ENCODE measurements at places on chromosomes 5 and 9. TPM values are rescaled to one million over a fixed set of nuclear protein-coding genes. Genes with fewer than 3 reads are reported as not detected.

- no peak overlapping the region for H3K4me3 ChIP-seq
- H3K27ac ChIP-seq = no peak overlapping the region
- no peaks in the 10 kb centered on the region for H3K36me3 ChIP-seq
- H3K4me1 ChIP-seq = no peaks in the 10 kb centered on the region
- H3K27me3 ChIP-seq = no peaks in the 10 kb centered on the region
Observed at GRCh38 chr5:68730220-68730978, 363.4 kb upstream of the SLC30A5 start.

DNA sequence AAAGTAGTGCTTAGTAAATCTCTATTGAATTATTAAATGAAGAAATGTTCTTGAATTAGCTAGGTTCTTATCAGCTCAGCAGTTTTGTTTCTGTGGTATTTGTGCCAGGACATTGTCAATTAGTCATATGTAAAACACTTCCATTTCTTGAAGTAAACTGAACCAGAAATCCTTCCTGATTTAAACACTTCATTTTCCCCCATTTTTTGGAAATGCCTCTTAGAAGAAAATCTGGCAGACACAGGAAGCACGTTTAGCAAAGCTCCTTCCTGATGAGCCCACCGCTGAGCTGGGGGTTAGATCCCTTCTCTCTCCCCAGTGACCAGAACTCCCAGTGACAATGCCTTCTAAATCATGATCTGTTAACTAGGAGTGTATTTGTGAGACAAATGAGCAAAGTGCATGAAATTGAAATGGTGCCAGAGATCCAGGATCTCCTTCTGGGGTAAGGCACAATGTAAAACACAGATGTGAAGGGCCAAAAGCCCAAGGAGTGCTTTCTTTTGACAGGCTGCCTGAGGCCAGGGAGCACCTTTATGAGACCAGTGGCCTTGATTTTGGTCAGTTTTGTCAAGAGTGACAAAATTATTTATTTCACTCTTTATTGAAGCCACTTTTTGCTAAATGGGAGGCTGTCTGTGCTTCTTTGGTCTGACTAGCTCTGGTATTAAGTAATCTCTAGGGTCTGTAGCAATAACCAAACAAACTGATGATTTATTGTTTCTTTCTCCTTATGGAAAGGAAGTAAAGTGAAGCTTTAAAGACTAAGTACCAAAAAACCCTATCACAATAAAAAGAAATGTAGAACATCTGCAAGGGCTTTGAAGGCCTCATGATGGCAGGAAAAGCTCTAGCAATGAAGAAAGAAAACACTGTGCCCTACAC lies 25.5 kb upstream of the RUSC2 start:
- no peak for DNase-seq
- H3K27ac ChIP-seq = no peak overlapping the region
- H3K4me3 ChIP-seq = no peak overlapping the region
- H3K36me3 ChIP-seq = no peaks in the 10 kb centered on the region
- H3K4me1 ChIP-seq = no peaks in the 10 kb centered on the region

- no peaks in the 10 kb centered on the region for H3K4me1 ChIP-seq
- no peak overlapping the region for H3K27ac ChIP-seq
- H3K36me3 ChIP-seq = no peaks in the 10 kb centered on the region
- no peak overlapping the region for H3K4me3 ChIP-seq
Observed at GRCh38 chr5:166883016-166883415, 1408.4 kb upstream of the WWC1 start.

GRCh38 chr5:13249854-13250253 lies 694.6 kb downstream of the DNAH5 start:
- no peak for DNase-seq
- H3K4me1 ChIP-seq = no peaks in the 10 kb centered on the region
- H3K27me3 ChIP-seq = no peaks in the 10 kb centered on the region
- no peak overlapping the region for H3K27ac ChIP-seq
- H3K36me3 ChIP-seq = no peaks in the 10 kb centered on the region
- no peak overlapping the region for H3K4me3 ChIP-seq

DNA sequence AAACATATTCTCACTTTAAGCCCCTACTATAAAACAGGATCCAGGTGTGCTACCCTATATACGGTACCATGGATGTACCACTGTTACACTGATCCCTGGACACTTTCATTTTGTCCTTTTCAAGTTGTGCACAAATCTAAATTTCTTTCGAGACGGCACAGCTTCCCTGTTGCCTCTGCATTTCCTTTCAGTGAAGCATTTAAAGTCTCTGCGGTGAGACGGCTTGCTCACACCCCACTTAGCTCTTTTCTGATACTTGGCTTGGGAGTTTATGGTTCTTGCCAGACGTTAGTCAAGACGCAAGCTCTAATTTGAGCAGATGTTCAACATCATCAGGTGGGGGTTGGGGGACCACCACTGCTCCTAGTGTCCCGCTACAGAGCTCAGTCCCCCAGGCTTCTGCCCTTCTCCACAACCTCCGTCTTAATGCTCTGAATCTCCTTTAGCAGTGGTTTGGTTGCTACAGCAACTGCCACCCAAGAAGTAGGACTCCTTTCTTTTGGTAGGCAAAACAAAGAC lies 15.8 kb downstream of the F2RL2 start:
- H3K27ac ChIP-seq = no peak overlapping the region
- no peaks in the 10 kb centered on the region for H3K36me3 ChIP-seq
- no peak overlapping the region for H3K4me3 ChIP-seq
- no peaks in the 10 kb centered on the region for H3K27me3 ChIP-seq
- DNase-seq = no peak
- no peaks in the 10 kb centered on the region for H3K4me1 ChIP-seq

GRCh38 chr5:98341038-98342032 lies 432.1 kb upstream of the RGMB start:
- no peaks in the 10 kb centered on the region for H3K27me3 ChIP-seq
- no peaks in the 10 kb centered on the region for H3K36me3 ChIP-seq
- H3K4me3 ChIP-seq = no peak overlapping the region
- DNase-seq = no peak
- H3K27ac ChIP-seq = no peak overlapping the region
- H3K4me1 ChIP-seq = no peaks in the 10 kb centered on the region

- no peaks in the 10 kb centered on the region for H3K4me1 ChIP-seq
- no peak for DNase-seq
- no peaks in the 10 kb centered on the region for H3K36me3 ChIP-seq
- H3K27me3 ChIP-seq = no peaks in the 10 kb centered on the region
- H3K27ac ChIP-seq = no peak overlapping the region
- no peak overlapping the region for H3K4me3 ChIP-seq
Observed at GRCh38 chr5:160660132-160660531, 191.9 kb downstream of the ATP10B start.

The COL27A1 gene
- 5.1 TPM for total RNA-seq

The KIF24 gene
- 7.2 TPM for total RNA-seq

The MTREX gene
- 97.0 TPM for total RNA-seq

The OBP2A gene
- not detected for total RNA-seq

The PCDHGB2 gene
- 5.3 TPM for total RNA-seq

The CER1 gene
- total RNA-seq = not detected

Data from Panc1 (cell line).